Activated T-helper 17 cell treated with anti-CD3 and anti-CD28 coated beads, Interleukin-2, amount 50 U/mL, for 72 hours (primary cell): ENCODE measurements at places on chromosomes 1 and 21.

DNA sequence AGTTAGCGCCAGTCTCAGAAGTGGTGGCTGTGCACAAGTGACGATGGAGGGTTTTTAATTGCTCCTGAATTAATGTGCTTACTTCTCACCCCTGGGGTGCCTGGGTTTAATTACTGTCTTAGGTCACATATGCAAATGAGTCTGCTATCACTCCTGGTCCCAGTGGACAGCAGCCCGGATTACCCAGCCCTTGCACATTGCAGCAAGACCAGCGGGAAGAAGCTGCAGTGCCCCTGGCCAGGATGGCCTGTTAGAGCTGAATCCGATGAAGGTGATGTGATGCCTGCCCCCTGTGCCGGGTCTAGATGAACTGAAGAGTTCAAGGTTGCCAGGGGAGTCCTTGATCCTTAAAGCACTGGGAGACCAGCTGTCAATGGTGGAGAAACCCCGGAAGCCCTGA is 24.2 kb downstream of the ENO1 start:
- no peak for ATAC-seq

DNA sequence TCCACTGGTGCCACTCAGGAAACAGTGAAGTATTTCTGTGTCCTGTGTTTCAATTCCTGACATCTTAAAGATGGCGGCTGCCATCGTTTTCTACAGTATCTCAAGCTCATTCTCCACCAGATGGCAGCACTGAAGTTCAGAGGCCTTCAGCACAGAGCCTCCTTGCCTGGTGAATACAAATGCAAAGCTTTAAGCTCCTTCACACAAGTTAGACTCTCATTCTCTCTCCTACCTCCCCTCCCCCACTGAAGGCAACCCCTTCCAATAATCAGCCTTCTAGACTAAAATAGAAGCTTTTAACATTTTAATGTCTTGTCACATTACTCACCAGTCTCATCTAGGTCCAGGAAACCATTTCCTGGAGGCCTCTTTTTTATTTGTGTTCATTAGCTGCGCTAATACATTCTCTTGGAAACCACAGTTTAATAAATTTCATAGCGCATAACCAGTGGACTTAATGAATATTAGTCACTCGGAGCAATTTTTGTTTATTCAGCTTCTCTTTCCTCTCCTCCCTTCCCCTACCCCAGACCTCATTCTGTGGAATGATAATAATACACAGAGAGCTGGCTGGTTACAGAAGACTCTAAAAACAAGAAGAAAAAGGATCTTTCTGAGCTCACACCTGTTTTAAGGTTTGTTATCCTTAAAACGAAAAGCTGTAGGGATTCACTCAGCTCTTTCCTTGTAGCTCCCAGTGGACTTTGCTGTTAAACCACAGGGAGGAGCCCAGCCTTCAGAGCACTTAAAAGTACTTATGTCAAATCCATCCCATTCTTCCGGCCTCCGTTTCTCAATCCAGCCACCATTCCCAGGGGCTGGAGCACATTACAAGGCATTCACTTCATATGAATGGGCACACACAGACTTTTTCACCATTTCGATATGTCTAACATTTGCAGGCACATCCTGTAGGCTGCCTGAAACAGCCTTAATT is 384.9 kb downstream of the HLX start:
- peak; percentile 72 for ATAC-seq

GRCh38 chr1:1304331-1305299 is 3.1 kb downstream of the ACAP3 start:
- no peak for ATAC-seq

- ATAC-seq: peak; percentile 28
Observed at GRCh38 chr1:232905331-232906034, 44.9 kb upstream of the NTPCR start.

- no peak for ATAC-seq
Observed at GRCh38 chr1:170682169-170682568, 18.2 kb downstream of the PRRX1 start.

- peak; percentile 61 for ATAC-seq
Observed at GRCh38 chr21:30839304-30839703, 9.7 kb upstream of the KRTAP7-1 start.

GRCh38 chr21:20856926-20857325 is 141.3 kb upstream of the NCAM2 start:
- no peak for ATAC-seq
